ENCODE measurements at places on chromosomes 11 and 22. TPM values are rescaled to one million over a fixed set of nuclear protein-coding genes. Genes with fewer than 3 reads are reported as not detected.

The ZBTB16 gene
- not detected for polyA plus RNA-seq

The INSC gene
- not detected for polyA plus RNA-seq

The PRAME gene
- polyA plus RNA-seq, result 130 TPM

The FIBIN gene
- polyA plus RNA-seq, result not detected

All from A549 (cell line).